ENCODE measurements at places on chromosomes 5 and 9.

GRCh38 chr5:177325868-177326381 lies 14.2 kb upstream of the MXD3 start:
- no peak for DNase-seq

GRCh38 chr5:10680876-10681481 lies 80.1 kb downstream of the DAP start:
- DNase-seq, result no peak

DNA sequence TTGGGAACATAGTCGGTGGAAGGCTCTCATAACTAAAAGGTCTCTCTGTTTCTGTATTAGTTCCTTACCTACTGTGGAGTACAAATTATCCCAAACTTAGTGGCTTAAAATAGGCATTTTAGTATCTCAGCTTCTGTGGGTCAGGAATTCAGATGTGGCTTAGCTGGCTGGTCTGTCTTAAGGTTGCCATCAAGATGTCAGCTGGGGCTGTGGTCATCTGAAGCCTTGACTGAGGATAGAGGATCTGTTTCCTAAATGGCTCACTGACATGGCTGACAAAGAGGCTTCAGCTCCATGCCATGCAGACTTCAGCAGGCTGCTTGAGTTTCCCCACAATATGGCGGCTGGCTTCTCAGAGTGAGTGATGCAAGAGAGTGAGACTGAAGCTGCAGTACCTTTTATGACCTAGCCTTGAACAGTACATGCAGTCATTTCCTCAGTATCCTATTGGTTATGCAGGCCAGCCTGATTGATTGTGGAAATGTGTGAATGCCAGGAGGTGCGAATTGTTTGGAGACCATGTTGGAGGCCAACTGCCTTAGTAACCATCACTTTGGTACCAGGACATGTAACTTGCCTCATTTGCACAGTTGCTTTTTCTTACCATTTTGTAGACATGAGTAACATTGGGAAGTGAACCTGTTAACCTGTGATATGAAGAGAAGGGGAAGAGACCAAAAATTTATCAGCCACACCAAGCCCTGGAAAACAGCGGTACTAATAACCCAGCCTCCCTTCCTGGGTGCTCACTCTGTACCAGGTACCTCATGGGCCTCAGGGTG lies 152.8 kb upstream of the IER5L start:
- DNase-seq, result no peak

- no peak for DNase-seq
These were observed 71.5 kb downstream of the PSMB7 start for GRCh38 chr9:124343533-124344290.

DNA sequence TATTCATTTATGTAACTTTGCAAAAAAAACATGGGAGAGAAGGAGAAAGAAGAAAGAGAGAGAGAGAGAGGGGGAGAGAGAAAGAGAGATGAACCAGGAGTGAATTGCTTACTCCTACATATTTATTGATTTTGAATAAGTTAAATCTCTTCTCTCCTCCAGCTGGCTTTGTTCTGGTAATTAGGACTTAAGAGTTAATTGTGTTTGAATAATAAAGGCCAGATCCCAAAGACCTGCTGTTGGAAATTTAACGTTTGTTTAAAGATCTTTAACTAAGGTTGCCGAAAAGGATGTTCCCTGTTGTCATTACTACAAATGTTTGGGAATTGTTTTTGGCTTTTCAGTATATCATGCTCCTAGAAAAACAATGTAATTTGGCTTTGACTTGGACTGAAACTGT lies 473.0 kb downstream of the TUSC1 start:
- DNase-seq, result no peak

DNA sequence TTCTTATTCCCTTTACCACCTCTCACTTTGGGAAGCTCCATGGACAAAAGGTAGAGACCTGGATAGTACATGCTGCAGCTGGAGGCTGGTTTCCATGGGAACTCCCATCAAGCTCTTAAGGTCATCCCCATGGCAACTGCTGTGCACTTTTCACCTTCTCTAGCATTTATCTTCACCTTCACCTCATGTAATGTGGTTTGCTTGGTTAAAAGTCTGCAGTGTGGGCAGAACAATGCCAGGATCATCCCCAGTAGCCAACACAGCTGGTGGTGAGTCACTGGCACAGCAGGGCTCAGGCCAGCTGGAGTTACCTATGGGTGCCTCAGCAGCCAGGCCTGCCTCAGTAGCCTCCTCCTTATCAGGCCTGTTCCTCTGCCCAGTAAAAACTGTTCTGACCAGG lies 210.5 kb downstream of the GRIA1 start:
- DNase-seq, result no peak

GRCh38 chr5:100771181-100771580 lies 131.9 kb downstream of the ST8SIA4 start:
- no peak for DNase-seq

DNA sequence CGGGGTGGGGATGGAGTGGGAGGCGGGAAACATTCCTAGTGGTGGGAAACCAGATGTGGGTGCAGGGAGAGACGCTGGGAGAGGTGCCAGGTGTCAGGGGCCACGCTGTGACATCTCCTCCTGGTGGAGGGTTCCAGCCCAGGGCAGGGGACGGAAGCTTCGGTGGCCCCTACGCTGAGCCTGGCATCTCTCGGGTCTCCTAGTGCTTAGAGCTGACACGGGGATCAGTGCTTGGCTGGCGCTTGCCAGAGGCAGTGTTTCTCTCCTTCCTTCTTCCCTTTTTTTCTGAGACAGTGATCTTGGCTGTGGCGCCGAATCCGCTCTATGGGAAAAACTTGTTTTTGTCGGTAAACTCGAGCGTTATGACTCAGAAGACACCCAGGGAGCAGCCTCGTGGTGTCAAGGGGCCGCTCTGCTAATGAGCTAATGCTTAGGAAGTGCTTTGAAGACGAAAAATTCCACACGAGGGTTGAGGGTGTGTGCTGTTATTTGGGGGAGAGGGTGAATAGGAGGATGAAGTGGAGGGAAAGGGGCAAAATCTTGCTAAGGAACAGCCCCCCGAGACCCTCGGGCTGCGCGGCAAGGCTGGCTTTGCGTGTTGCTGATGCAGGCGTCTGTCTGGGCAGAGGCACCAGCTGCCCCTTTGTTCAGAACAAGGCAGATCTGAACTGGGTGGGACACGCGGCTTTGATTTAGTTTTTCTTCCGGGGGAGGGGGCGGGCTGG lies 20.4 kb upstream of the IER5L start:
- DNase-seq, result peak; percentile 34
